SW480 (cell line): ENCODE measurements at places on chromosomes 13 and 19.
A peak's percentile ranks its signal among the peaks of the same experiment; 100 is the strongest.

- no peak for DNase-seq
Measured at GRCh38 chr13:27302643-27303262, 32.1 kb downstream of the RASL11A start.

DNA sequence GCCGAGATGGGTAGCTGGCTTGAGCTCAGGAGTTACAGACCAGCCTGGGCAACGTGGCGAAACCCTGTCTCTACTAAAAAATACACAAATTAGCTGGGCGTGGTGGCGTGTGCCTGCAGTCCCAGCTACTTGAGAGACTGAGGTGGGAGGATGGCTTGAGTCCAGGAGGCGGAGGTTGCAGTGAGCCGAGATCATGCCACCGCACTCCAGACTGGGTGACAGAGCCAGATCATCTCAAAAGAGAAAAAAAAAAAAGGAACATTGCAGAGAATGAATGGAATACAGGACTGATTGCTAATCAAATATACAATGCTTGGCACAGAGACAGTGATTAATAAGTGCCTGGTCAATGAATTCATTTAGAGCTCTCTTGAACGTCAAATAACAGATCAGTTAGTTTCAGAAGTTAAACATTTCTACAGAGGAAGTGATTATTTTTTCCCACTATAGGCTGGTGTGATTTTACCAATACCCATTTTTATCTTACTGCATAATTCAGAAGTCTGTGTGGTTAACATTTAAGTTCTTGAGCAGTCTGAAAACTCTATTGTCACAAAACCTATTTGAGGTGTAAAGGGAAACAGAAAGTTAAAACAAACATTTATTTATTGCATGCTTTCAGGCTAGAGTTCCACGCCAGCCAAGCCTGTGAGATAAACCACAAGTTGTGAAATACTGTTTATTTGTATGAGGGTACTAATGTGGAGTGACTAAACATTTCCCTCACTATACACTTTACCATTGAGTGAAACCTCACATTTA, 7.7 kb upstream of the TBC1D4 start:
- peak; percentile 61 for DNase-seq

DNA sequence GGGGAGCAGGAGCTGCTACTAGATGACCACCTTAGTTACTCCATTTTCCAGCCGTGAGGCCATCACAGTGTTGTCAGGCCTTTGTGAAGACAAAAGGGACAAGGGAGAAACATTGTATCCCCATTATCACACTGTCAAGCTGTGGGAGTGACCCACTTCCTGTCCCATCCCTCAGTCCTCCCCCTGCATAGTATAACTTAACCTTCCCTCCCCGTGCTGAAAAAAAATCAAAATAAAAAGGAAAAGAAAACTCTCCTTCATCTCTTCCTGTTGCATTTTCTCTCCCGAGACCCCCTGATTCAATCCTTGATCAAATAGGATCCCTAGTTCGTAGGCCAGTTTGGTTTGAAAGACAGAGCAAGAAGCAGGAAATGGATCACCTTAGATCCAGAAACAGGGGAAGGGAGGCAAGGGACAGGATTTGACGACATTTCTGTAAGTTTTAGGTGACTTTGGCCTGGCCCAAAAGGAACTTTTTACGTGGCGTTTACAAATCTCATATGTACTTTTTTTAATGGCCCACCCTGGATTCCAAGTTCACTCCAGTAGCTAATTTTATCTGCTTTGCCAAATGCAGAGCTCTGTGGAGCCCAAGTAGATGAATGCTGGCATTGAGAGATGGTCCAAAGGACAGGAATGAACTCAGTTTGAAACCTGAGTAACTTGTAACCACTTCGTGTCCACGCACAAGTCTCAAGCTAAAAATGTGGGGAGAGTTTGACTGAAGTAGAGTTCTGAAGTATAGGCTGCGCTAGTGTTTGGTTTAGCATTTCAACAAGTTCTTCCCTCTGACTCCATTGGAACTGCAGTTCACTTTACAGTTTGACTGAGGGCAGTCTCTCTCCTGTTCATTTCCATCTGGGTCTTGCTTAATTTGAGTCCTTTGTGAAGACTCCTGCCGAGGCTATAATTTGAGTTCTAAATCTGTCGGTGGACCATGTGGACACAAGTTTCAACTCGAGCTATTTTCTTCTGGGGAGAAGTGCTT, 16.6 kb upstream of the GATAD2A start:
- no peak for DNase-seq

DNA sequence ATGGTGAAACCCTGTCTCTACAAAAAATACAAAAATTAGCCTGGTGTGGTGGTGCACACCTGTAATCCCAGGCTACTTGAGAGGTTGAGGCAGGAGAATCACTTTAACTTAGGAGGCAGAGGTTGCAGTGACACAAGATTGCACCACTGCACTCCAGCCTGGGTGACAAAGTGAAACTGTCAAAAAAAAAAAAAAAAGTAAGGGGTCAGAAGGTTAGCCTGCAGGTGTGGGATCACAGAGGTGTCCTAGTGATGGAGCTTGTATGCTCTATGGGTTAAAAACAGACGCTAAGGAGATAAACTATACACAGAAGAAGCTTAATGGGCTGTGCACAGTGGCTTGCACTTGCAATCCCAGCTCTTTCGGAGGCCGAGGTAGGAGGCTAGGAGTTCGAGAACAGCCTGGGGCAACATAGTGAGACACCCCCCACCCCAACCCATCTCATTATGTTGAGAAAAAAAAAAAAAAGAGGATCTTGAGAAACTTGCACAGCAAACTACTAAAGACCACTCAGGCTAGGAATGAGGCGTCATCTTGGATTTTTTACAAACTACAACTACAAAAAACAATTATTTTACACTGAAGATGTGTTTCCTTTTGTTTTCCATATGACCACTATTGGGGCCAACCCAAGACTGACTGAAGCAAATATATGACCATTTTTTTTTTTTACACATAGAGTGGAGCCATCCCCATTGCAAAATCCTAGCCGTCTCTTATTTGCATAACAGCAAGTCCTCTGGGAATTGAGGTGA, 7.9 kb downstream of the FOSB start:
- no peak for DNase-seq

DNA sequence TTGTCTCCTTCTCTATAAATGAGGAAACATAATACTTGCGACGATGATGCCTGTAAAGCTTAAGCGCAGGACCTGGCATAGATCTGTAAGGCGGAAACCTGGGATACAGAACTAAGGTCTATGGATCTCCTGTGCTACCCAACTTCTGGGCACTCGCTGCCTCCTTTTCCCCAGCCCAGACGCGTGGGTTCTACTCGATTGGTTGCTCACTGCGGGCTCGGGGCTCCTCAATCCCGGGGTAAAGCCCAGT, 615 bp upstream of the PSMC4 start:
- peak; percentile 70 for DNase-seq

DNA sequence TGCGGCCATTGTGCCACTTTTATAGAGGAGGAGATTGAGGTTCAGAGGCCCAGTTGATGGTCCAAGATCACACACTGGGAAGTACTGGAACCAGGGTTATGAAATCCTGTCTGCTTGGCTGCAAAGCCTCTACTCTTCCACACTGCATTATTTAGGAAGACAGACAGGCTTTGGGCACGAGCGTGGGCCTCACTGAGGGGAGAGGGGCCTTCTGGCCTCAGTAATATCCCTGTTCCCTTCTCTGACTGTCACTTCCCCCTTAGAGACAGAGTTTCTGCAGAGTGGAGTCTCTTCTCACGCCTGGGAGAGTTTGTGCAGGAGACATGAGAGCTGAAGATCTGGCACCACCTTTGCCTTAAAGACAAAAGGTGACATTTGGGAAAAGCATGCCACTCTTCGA, 49.0 kb upstream of the PNMA8B start:
- no peak for DNase-seq

DNA sequence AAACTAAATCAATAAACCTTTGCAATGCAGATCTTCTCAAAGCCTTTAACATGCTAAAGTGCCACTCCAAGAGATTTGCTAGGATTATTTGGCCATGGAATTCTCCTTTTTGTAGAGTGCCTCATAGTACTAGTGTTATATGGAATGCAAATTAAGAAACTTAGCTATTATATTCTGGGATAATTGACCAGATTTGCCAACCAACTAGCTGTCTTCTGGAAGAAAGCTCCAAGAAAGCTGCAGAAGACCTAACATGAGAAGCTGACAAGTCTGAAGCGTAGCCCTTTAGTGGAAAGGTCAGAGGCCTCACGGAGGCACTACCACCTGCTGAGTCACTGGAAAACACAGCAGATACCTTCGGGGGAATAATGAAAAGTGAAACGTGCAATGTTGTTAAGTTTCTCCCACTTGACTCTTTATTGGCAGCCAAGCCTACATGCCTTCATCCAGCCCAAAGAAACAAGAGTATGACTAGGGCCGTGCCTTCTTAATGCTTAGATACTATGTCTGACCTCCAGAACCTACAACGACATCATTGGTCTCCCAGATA, 29.8 kb upstream of the KATNAL1 start:
- no peak for DNase-seq

DNA sequence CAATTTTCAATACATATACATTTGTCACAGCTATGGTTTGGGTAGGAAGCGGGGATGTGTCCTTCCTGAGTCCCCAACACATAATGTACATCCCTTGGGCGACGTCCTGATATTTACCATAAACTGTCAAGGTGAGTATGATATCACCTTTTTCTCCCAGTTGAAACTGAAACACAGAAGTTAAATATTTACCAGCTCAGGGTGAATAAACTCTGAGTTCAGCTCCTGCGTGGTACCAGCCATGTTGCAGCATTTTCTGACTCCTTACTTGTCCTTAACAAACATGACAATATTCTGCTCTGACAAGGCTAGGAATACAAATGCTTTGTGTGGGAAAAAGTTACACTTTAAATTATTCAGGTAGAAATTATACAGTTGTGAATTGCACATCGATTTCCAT, 294.2 kb downstream of the TEX29 start:
- no peak for DNase-seq

GRCh38 chr13:106423530-106423929, 111.9 kb downstream of the EFNB2 start:
- no peak for DNase-seq

- DNase-seq = no peak
Measured at GRCh38 chr13:83508771-83509301, 373.4 kb downstream of the SLITRK1 start.

- DNase-seq = no peak
Measured at GRCh38 chr13:112178769-112179168, 111.8 kb downstream of the SOX1 start.

DNA sequence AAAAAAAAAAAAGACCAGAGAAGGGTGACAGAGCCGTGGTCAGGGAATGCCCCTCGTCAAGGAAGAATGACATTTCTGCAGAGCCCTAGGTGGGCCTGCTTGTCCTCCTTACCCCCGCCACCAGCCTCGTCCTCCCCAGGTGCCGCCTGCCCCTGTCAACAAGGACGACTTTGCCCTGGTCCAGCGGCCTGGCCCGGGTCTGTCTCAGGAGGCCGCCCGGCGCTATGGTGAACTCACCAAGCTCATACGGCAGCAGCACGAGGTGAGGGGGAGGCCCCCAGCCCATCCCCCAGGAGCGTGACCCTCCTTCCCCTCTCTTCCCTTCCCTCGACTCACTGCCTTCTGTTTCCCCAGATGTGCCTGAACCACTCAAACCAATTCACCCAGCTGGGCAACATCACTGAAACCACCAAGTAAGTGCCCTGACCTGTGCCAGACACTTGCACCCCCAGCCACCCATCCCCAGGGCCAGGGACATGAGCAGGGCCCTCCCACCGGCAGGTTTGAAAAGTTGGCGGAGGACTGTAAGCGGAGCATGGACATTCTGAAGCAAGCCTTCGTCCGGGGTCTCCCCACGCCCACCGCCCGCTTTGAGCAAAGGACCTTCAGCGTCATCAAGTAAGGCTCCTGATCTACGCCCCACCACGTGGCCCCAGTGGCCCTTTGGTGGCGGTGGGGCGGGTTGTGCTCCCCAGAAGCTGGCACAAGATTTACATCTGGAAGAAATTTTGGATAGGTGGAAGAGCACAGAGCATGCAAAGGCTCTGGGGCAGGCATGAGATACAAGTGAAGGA, 14.8 kb downstream of the PODNL1 start:
- no peak for DNase-seq

DNA sequence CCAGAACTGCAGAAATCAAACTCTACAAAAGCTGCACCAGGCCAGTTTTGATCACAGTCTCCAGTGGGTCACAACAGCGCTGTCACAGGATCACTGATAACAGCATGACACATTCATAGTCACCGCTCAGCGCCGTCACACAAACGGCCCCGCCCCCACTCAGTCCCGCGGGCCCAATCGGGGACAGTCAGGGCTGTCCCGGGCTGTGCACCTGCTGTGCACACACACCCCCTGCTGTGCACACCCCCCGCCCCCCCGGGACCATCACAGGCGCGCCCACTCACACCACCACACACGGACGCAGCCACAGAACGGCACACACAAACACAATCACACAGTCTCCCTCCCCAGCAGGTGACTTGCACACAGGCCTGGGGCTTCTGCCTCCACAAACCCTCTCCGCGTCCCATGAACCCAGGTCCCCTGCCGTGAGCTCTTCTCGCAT, 435 bp upstream of the ZNF382 start:
- no peak for DNase-seq

- DNase-seq = peak; percentile 75
Measured at GRCh38 chr19:48553676-48554384, 1.9 kb downstream of the SULT2B1 start.

- DNase-seq = no peak
Measured at GRCh38 chr19:12865746-12866415, 15.4 kb downstream of the DNASE2 start.

- no peak for DNase-seq
Measured at GRCh38 chr13:89496478-89496877, 1825.3 kb downstream of the SLITRK5 start.

DNA sequence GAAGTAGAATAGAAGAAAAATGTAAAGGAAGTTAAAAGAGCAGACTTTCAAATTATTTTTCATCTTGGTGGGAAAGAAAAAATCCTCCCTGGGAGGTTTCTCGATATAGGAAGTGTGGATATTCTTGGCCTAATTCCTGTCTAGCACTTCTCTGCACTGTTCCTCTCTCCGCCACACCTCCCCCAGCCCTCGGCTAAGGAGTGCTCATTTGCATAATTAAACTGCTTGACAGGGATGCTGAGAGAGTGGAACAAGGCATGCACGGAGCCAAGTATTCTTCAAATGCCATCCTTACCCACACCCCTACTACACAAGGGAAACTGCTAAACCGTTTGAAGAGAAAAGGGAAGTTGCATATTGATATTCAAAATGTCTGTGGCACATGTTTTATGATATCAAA, 511.0 kb upstream of the HTR2A start:
- no peak for DNase-seq

DNA sequence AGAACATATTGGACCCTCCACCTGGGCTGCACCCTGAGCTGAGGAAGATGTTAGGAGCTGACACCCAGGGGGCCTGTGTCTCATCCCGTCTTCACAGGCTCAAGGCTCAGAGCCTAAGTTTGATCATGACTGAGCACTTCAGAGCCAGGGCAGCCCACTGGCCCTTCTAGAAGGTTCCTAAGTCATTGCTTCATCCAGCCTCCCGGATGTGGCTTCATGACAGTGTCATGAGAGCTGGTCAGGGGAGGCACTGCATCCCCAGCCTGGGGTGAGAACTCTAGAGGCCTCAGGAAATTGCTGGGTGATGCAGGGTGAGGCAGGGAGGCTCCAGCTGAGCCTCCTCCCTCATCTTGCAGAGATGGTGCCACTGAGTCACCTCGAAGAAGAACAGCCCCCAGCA, 24.9 kb upstream of the PIK3R2 start:
- no peak for DNase-seq
